ENCODE measurements at places on chromosomes 4 and X. TPM values are rescaled to one million over a fixed set of nuclear protein-coding genes. Genes with fewer than 3 reads are reported as not detected.

The DKK2 gene
- total RNA-seq = 3.9 TPM

The ADAMTS3 gene
- total RNA-seq = 1.3 TPM

The GAGE12H gene
- total RNA-seq = not detected

The HSFX2 gene
- total RNA-seq = not detected

The SLIT2 gene
- 37.8 TPM for total RNA-seq

The PDLIM3 gene
- 907 TPM for total RNA-seq

The BRS3 gene
- not detected for total RNA-seq

The GPR50 gene
- not detected for total RNA-seq

The ADH1B gene
- total RNA-seq = 270 TPM

DNA sequence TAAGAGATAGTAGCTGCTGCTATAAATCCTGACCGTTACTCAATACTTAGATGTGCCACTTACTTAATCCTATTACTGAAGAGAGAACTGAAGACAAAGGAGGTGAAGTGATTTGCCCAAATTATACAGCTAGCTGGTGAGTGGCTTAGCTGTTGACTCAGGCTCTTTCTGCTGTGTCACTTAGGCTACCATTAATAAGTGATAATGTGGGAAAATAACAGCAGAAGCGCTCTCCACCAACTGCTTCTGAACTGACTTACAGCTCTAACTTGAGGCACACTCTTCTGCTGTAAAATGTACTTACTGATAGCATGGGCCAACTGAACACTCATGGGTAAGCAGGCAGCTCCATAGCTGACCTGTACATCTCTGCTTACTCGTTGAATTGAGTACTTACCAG lies 7.5 kb upstream of the KLHL5 start:
- no peak for DNase-seq

GRCh38 chr4:53012738-53013137 lies 150.6 kb downstream of the RASL11B start:
- DNase-seq = no peak

DNA sequence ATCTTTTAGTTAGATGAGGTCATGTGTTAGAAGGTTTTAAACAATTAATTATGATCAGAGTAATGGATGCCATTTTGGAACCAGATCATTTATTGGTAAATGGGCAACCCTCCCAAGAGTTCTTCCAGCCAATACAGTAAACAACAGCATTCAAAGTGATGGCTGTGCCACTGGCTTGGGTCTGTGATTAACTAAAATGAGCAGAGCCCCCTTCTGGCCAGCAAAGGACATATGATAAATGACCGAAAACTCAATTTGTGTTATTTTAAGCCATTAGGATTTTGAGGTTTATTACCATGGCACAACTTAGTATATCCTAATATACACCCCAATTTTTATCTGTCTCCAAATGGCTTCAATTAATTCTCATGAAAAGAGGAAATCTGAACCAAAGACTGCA lies 90.8 kb upstream of the NPFFR2 start:
- DNase-seq = no peak

- no peak for DNase-seq
These were observed 53.1 kb downstream of the CASP3 start for GRCh38 chr4:184596044-184596616.

GRCh38 chr4:5654791-5655190 lies 53.6 kb downstream of the EVC2 start:
- no peak for DNase-seq

DNA sequence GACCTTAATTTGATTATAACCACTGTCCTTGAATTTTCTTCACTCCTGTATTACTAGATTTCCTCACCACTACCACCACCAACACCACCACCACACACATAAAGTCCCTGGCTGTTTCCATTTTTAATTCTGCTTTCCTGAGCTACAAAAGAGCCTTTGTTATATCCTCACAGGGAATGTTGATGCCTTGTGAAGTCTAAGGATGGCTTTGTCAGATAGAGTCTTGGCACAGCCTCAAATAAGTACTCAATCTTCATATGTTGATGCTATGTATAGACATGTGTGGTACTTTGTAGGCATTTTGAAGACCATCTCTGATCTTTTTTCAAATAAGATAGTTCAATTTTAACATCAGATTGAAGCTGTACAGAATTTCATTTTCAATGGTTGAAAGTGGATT lies 1016.7 kb upstream of the LCORL start:
- no peak for DNase-seq

DNA sequence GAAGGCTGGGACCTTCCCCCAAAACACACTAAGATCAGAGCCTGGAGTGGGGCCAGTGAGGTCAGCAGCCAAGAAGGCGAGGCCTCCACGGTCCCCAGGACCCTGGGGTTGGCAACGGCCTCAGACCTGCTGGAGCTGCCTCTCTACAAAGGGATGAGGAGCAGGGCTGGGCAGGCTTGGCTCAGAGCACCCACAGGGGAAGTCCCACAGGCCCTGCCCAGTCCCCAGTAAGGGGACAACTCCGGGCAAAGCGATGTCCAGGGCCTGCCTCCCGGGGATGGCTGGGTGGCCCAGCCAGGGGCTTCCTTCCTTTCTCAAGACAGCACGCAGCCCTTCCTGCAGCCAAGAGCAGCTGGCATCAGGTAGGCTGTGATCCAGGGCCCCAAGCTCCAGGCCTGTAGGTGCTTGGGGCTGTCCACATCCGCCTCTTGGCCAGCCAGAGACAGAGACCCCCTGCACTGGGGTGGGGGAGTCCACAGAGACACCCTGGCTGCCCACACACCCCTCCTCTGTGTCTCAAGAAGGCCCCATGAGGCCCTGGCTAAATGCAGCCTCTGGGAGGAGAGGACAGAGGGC lies 5.7 kb downstream of the MXD4 start:
- peak; percentile 79 for DNase-seq

DNA sequence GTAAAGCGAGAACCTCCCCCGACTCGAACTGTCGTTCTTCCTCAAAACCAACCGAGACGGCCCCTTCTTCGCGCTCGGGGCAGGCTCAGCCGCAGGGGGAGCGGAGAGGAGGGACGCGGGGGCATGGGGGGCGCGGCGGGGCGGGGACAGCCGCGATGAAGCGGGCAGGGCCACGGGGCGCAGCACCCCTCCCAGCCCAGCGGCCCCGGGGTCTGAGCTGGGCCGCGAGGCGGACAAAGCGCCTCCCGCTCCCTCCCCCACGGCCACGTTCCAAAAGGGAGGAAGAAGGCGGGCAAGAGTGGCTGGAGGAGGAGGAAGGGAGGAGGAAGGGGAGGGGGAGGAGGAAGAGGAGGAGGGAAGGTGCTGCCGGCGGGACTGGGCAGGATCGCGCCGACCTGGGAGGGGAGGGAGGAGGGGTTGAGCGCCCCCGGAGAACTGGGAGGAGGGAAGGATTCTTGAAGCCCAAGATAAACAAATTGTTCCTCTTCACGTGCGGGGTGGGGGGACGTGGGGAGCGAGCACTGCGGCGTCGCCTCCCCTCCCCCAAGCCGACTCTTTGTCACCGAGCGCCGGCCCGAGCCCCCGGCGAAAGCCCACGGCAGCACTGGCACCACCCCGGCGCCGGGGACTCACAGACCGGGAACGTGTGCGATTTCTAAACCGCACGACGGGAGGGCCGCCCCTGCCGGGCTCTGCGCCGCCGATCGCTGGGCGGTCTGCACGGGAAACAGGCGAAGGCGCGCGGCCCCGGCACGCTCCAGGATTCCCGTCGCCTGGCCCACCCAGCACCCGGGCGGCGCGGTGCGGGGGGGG lies 2.9 kb downstream of the MAML3 start:
- DNase-seq = peak; percentile 96

DNA sequence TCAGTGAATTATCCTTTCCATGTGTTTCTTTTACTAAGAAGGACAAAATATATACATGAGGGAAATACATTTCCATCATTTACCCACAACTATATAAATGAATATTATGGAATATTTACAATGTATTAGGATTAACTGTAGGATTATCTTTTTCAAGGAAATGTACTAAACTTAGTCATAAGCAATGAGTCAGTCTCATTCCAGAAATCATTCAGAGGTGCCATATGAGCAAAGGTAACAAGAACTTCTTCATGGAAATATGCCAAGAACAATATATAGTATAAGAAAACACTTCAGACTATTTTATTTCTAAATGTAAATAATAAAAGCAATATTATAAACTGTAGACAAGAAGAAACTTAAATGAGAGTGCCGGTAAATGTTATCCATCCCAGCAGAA lies 67.1 kb downstream of the USP38 start:
- DNase-seq = no peak

- DNase-seq = no peak
These were observed 77.3 kb upstream of the TMEM47 start for GRCh38 chrX:34734383-34734782.

GRCh38 chr4:63921561-63921960 lies 487.7 kb downstream of the TECRL start:
- peak; percentile 53 for DNase-seq

DNA sequence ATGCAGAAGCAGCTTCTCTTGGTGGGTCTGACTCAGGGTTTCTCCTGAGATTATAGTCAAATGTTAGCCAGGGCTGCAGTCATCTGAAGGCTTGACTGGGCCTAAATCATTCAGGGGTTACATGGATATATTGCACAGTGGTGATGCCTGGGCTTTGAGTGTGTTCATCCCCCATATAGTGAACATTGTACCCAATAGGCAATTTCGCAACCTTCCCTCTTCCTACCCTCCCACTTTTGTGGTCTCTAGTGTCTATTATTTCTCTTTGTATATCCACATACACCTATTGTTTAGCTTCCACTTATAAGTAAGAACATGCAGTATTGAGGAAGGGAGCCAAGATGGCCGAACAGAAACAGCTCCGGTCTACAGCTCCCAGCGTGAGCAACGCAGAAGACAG lies 90.3 kb upstream of the CAMK2D start:
- no peak for DNase-seq

DNA sequence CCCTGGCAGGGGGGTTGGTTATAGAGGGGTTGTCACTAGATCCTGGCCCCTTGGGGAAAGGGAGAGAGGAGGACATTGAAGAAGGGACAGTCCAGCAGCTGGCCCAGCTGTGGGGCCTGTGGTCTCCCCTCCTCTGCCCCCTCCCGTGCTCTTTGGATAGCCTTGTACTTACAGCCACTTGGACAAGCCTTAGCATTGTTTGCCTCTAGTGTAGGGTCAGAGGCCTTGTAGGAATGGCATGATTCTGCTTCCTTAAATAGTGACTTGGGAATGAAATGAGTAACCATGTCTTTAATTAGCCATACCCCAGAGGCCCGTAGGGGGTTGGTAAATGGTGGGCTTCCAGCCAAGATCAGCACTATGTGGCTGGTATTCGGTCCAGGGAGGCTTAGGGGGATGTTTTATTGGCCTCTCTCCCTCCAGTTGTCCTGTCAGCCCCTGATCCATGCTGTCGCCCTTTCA lies 230.6 kb downstream of the PTTG2 start:
- DNase-seq = no peak

GRCh38 chrX:2609431-2610238 lies 81.5 kb upstream of the CD99 start:
- DNase-seq = peak; percentile 64

DNA sequence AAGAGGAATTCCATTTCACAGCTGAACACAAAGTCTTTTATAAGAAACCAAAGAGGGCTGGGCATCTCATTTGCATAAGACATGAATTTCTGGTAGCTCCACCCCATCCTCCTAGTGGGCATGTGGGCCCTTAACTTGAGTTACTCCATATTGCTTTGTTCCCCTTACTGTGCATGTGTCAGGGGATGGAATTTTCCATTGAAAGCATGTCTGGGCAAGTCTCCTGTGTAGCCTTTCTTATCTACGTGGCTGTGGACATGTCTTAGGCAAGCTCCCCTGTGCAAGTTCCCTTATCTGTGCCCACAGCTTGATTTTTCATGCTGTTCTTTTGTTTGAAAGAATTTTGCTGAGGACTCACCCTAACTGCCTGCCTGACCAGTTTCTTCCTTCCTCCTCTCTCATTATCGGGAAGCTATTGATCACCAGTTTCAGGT lies 123.5 kb upstream of the JADE1 start:
- DNase-seq = no peak

Measured in sigmoid colon (tissue), 7 donors.